Colonic mucosa (tissue), 4 donors: ENCODE measurements at places on chromosomes 13 and 19. TPM values are rescaled to one million over a fixed set of nuclear protein-coding genes. Genes with fewer than 3 reads are reported as not detected.

TNNI3 gene
- total RNA-seq = 1.2 TPM

- no peaks in the 10 kb centered on the region for H3K27me3 ChIP-seq
- no peak for DNase-seq
- H3K4me1 ChIP-seq = no peaks in the 10 kb centered on the region
- no peak overlapping the region for H3K4me3 ChIP-seq
These were observed 10.2 kb downstream of the PEPD start for GRCh38 chr19:33511346-33511745.

OSCAR gene
- 1.6 TPM for total RNA-seq

IL4I1 gene
- 2.4 TPM for total RNA-seq

LGALS14 gene
- total RNA-seq = not detected

GRCh38 chr13:105426441-105426840, 1109.0 kb downstream of the EFNB2 start:
- no peak overlapping the region for H3K27ac ChIP-seq
- no peaks in the 10 kb centered on the region for H3K4me1 ChIP-seq

LIM2 gene
- total RNA-seq = not detected

TJP3 gene
- 268 TPM for total RNA-seq

- H3K4me1 ChIP-seq = peaks cover 12% of the 10 kb centered on the region
- no peak overlapping the region for H3K27ac ChIP-seq
- H3K36me3 ChIP-seq = no peaks in the 10 kb centered on the region
- DNase-seq = no peak
These were observed 9.5 kb downstream of the RINL start for GRCh38 chr19:38868551-38868950.

- no peaks in the 10 kb centered on the region for H3K36me3 ChIP-seq
- H3K4me1 ChIP-seq = peaks cover 28% of the 10 kb centered on the region
- H3K4me3 ChIP-seq = no peak overlapping the region
- peak overlapping the region; percentile 80 for H3K27ac ChIP-seq
- no peaks in the 10 kb centered on the region for H3K27me3 ChIP-seq
- peak; percentile 80 for DNase-seq
These were observed 12.4 kb downstream of the NOSIP start for GRCh38 chr19:49567861-49568441.
